NCI-H1417 treated with DMSO at 0.1 percent for 48 hours (cell line): ENCODE measurements at places on chromosomes 16 and 17.

GRCh38 chr17:43839670-43840108, 6.7 kb upstream of the MPP3 start:
- DNase-seq = peak; percentile 86

GRCh38 chr17:58587713-58588117, 73.3 kb upstream of the MTMR4 start:
- DNase-seq = peak; percentile 0

GRCh38 chr16:87002717-87003413, 314.3 kb downstream of the C16orf95 start:
- no peak for DNase-seq

- no peak for DNase-seq
Measured at GRCh38 chr17:16383216-16383615, 2.3 kb downstream of the UBB start.

DNA sequence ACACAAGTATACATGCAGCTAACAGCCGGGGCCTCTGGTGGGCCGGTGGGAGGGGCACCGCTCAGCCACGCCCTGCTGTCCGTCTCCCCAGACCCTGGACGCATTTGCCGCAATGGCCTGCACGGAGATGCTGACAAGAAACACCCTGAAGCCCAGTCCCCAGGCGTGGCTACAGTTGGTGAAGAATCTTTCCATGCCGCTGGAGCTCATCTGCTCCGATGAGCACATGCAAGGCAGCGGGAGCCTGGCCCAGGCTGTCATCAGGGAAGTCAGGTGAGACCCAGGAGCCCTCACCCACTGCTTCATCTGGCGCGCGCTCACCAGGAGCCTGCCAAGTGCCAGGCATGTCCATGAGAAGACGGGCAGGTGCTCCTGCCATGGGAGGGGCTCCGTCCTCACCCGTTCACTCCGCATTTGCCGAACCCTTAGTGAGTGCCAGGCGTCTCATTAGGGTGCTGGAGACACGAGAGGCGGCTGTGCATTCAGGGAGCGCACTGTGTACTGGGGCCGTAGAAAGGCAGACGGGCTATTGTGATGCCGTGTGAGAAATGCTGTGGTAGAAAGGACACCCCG, 51.4 kb upstream of the ENDOV start:
- DNase-seq = no peak
